Chondrocyte (in vitro differentiated cells): ENCODE measurements at places on chromosomes 2 and 18. TPM values are rescaled to one million over a fixed set of nuclear protein-coding genes. Genes with fewer than 3 reads are reported as not detected.

- peak overlapping the region; percentile 57 for H3K4me3 ChIP-seq
- H3K27ac ChIP-seq = peak overlapping the region; percentile 85
- H3K4me1 ChIP-seq = peaks cover 51% of the 10 kb centered on the region
- DNase-seq = no peak
- H3K36me3 ChIP-seq = no peaks in the 10 kb centered on the region
- H3K27me3 ChIP-seq = no peaks in the 10 kb centered on the region
Measured at GRCh38 chr2:45171136-45171501, 161.9 kb upstream of the SIX2 start.

COLEC11 gene
- not detected in 3 replicates for total RNA-seq

ERBB4 gene
- total RNA-seq = 0.77 to 4.1 TPM (median 1.3 TPM) in 3 replicates

DNA sequence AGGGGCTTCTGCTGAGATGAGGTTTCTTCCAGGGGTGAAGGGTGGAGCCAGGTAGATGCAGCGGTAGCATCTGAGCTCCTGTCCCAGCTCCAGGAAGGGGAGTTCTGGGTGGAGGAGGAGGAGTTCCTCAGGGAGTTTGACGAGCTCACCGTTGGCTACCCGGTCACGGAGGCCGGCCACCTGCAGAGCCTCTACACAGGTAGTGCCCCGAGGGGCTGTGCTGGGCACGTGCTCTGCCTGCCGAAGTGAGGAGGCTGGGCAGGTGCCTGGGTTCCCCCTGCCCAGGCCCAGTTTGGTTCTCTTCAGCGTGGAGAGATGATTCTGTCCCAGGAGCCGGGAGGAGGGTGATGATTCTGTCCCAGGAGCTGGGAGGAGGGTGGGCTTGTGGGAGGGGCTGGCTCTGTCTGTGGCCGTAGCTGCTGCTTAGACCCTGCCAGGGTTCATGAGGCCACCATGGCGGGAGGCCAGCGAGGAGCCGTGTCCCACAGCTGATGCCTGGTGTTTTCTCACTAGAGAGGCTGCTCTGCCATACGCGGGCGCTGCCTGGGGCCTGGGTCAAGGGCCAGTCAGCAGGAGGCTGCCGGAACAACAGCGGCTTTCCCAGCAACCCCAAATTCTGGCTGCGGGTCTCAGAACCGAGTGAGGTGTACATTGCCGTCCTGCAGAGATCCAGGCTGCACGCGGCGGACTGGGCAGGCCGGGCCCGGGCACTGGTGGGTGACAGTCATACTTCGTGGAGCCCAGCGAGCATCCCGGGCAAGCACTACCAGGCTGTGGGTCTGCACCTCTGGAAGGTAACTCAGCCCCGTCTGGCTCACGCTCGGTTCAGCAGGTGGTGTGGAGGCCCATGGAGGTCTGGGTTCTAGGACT is 8.2 kb downstream of the CAPN10 start:
- no peaks in the 10 kb centered on the region for H3K4me1 ChIP-seq
- no peak overlapping the region for H3K27ac ChIP-seq
- H3K4me3 ChIP-seq = no peak overlapping the region

DNA sequence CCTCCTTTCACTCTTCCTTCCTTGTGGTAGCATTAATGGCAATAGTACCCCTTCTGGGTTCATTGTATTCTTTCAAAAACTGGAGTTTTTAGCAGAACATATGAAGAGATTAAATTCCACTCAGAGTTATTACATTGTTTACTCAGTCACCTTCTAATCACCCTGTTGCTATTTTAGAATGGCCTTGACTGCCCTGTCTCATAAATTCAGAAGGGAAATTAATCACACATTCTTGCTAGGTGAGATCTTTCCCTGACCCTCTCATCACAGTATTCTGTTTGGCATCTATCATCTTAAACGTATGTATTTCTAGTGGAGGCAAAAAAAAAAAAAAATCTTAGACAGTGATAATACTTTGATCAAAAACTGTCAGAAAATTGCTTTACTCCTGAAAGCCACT is 760.4 kb downstream of the ADCYAP1 start:
- H3K4me3 ChIP-seq = no peak overlapping the region
- H3K27ac ChIP-seq = no peak overlapping the region
- no peak for DNase-seq
- peaks cover 1% of the 10 kb centered on the region for H3K27me3 ChIP-seq
- no peaks in the 10 kb centered on the region for H3K36me3 ChIP-seq

DNA sequence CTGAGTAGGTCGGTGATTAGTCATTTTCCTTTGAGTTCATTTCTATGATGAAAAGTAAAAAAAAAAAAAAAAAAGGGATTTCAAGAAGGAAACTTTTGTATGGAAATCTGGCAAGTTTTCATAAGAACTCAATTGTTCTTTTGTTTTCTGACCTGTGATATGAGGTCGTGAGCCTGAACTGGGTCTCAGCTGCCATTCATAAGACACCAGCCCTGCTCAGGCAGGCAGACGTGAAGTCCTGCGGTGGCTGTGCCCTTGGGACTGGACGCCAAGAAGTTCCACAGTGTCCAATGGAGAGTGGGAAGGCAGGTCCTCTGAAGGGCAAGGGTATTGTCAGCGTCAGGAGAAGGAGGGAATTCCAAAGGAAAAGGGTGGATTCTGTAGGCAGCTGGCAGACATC is 183.9 kb downstream of the NCK2 start:
- no peaks in the 10 kb centered on the region for H3K36me3 ChIP-seq
- no peak overlapping the region for H3K4me3 ChIP-seq
- H3K4me1 ChIP-seq = no peaks in the 10 kb centered on the region
- peaks cover 9% of the 10 kb centered on the region for H3K27me3 ChIP-seq
- no peak overlapping the region for H3K27ac ChIP-seq
- DNase-seq = no peak

SLC19A3 gene
- 0.52 to 0.56 TPM in 2 of 3 replicates, not detected in the other for total RNA-seq

TMEM17 gene
- 2.6 to 3.8 TPM (median 3.8 TPM) in 3 replicates for total RNA-seq

MDH1 gene
- total RNA-seq = 93.9 to 114 TPM (median 103 TPM) in 3 replicates

- no peaks in the 10 kb centered on the region for H3K36me3 ChIP-seq
- H3K4me3 ChIP-seq = no peak overlapping the region
- DNase-seq = no peak
Measured at GRCh38 chr18:4035521-4035920, 419.6 kb downstream of the DLGAP1 start.
